Stimulated activated CD8-positive, alpha-beta memory T cell treated with anti-CD3 and anti-CD28 coated beads, Interleukin-15, amount 100 ng/mL, for 48 hours (primary cell): ENCODE measurements at places on chromosomes 1 and 21.

GRCh38 chr1:165629848-165630628 is 996 bp upstream of the MGST3 start:
- no peak for DNase-seq

DNA sequence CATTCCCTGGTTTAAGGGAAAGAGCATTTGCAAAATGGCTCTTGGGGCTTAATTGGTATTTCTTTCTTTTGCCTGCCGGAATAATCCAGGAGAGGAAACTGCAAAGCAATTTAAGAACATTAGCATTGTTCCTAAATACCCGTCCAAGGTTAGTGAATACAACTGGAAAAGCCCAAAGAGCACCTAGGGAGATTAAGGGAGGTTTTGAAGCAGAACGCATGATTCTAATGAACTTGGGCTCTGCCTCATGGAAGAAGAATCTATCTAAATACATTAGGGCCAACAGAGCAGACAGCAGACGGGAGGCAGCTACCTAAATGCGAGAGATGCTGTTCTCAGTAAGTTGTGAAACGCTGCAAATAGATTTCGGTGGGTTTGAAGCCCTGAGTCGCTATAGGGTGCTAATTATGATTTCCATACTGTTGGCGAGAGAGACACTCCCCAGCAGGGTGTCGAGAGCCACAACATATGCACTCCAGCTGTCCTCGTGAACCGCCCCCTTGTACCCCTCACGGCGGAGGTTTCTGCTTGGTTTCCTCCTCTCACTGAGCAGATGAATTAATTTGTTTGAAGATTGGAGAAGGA is 326.7 kb upstream of the CAMK1G start:
- DNase-seq = no peak

DNA sequence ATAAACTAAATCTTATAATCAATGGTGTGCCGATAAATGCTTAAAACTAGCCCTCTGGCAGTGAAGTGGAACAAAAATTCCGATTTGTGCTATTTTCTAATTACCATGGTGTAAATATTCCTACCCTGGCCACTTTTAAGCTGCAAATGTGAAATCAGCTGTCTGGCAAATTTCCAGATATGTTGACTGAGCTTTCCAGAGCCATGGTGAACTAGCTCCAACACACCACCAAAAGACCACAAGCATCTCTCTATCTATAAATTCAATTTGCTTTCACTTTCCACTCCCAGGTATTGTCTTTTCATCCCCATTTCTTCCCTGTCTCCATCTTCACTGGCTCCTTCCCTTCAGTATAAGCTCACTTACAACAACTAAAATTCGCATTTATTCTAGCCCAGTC is 152.3 kb upstream of the RGS18 start:
- DNase-seq = no peak

GRCh38 chr1:3577711-3578432 is 33.4 kb downstream of the MEGF6 start:
- no peak for DNase-seq

GRCh38 chr1:92877081-92877711 is 45.4 kb downstream of the RPL5 start:
- no peak for DNase-seq

GRCh38 chr1:158978730-158979129 is 31.0 kb upstream of the IFI16 start:
- DNase-seq = no peak

DNA sequence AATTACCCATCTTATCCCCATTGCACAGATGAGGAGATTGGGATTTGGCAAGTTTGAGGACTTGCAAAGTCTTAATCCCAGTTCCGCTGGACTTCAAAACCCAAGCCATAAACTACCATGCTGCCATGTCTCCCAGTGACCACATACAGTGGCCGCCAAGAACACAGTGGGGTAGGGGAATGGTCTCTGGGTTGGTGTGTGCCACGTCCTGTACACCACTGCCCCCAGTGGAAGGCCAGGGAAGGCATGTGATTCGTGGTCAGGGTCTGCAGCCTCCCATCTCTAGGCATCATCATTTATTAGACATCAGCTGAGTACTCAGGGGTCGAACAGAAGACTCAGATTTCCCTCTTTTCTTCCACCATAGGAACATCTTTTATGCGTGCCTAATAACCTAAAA is 76.0 kb downstream of the MAN1C1 start:
- no peak for DNase-seq

DNA sequence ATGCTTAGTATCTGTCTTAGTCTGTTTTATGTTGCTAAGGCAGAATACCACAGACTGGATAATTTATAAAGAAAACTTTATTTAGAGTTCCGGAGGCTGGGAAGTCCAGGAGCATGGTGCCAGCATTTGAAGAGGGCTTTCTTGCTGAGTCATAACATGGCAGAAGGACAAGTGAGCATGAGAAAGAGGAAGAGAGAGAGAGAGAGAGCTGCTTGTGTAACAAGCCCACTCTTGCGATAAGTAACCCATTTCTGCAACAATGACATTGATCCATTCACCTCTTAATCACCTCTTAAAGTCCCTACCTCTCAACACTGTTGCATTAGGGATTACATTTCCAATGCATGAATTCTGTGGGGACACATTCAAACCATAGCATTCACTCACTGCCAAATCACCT is 11.7 kb upstream of the MYOCOS start:
- DNase-seq = no peak

- no peak for DNase-seq
Observed at GRCh38 chr1:155913969-155914757, 3.0 kb upstream of the RIT1 start.

DNA sequence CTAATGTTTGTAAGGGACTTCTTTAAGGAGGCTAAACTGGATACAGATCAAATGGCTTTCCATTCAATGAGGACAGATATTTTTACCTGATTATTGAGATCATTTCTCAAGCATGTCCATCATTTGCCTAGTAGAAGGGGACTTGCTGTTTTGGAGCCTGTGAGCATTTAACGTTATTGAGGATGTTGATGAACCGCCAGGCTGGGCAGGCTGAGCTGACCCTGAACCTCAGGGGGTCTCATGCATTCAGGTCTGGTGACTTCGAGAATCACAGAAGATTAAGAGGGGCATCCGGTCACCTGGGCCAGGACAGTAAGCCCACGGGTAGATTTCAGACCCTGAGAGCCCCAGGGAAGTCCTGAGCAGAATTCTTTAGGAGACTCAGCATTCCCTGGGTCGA is 63.1 kb downstream of the BACE2 start:
- no peak for DNase-seq

DNA sequence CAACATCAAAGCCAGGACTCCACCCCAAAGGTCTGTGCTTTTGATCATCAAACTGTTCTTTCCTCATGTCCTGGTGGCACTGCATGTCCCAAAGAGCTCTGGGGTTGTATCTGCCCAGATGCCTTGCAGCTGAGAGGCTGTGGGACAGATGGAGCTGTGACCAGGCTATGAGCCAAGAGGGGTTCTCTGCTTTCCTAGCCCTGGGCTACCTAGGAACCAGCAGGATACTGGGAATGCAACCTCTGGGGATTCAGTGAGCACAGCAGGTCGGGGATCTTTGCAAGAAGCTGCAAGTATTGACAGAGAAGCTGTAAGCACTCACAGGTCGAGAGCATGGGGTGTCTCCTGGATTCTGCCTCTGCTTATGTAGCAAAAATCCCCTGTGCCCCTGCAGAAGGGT is 186.6 kb downstream of the GRIK3 start:
- DNase-seq = no peak

DNA sequence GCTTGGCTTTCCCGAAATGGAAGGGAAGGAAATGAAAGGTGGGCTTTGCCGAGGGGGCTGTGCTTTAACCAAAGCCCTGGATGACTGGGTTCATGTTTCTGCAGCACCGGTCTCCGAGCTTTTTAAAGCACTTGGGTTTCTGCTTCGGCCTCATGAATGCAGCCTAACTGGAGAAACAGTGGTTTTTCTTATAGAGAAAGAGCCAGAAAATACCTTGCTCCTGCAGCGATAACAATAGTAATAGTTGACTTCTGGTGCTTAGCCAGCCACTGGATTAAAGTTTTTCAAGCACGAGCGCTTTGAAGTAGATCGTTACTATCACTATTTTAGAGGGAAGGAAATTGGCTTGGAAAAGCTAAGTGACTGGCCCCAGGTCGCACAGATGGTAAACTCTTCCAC is 500 bp upstream of the DOCK7 start:
- DNase-seq = no peak

- DNase-seq = no peak
Observed at GRCh38 chr1:234970731-234971476, 157.7 kb downstream of the TOMM20 start.

DNA sequence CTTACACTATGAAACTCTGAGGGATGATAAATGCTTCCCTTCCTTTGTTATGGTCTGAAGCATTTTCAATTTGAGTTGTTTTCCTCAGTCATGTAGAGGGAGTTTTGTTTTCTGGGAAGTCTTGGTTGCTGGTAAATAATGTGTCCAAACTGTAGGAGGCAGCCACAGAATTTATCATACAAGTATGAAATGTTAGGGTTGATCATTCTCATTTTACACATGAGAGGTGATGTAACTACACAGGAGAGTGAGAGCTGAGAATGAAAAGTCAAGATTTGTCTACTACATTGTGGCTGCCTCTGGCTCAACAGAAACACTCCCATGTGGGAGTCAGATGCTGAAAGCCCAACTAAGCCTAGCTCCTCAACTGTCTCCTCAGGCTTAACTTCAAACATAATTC is 182.5 kb upstream of the SGIP1 start:
- DNase-seq = no peak

- DNase-seq = no peak
Observed at GRCh38 chr1:179094818-179095217, 12.9 kb downstream of the TOR3A start.

DNA sequence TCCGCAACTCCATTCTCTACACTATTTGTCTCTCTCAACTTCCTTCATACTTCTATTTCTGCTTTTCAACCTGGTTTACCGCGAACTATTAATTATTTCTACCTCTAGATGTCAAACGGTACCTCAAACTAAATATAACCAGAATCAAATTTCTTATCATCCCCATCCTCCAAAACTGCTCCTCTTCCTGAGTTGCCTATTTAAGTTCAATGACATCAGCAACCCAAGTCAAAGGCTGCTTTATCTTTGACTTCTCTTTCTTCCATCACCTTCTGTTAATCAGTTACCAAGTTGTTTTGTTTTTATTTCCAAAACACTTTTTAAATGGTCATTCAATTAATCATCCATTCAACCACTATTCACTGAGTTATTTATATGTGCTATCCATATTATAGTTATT is 171.9 kb downstream of the COL24A1 start:
- no peak for DNase-seq

DNA sequence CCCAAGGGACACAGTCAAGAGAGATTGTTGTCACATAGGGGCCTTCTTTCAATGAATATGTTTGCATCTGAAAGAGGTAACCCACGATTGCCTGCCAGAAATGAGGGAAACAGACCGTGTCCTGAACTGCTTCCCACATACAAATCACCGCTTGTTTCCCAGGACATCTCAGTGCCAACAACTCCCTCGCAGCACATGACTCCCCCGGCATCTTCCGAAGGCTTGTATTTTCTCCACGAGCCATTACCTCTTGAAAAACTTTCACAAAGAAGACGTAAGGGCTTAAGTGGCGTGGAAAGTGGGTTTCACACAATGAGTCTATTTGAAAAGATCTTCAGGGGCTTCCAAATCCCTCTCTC is 31.6 kb upstream of the PDE9A start:
- DNase-seq = no peak

DNA sequence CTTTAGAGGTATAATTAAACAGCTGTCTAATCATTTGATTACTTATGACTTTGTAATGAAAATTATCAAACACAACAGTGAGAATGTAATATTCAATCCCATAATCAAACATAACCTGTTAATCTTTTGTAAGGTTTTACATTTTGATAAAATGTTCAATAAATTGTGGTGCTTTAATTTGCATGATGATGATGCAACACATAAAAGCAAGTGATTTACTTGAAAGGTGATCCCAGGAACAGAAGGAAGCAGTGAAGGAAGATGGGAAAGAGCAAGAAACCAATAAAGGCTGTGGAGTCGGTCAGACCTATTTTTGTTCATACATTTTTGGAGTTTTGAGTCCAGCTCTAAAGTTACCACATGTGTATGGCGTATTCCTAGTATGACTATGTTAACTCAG is 29.6 kb downstream of the ZNF695 start:
- no peak for DNase-seq

DNA sequence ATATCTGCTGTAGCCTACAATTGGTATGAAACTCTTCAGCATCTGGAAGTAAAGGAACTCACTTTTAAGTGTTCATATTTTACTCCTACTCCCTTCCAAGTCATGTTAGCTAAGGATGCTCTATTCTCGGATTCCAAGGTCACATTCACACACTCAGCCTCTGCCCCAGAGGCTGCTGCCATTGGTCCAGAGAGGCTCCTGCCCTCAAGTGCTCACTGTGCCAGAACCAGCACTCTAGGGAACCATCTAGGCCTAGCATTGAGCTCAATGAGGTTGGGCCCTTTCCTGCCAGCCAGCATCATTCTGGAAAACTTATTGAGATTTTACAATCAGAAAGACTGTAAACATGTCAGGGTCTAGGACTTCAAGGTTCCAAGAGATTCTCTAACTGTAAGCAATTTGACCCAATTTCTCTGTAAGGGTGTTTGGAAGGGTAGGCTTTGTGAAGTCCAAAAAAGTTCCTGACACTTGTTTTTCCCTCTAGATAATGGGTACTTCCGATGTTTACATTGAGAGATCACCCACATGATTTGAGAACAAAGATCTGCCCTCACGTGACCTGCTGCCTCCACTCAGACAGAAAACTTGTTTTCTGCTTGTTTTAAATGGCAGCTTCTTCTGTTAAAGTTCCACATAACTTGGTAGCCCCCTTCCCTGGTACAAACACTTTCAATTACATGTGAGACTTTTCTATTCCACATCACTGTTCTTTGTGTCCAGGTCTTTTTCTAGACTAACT is 94.9 kb downstream of the MAB21L3 start:
- DNase-seq = no peak

DNA sequence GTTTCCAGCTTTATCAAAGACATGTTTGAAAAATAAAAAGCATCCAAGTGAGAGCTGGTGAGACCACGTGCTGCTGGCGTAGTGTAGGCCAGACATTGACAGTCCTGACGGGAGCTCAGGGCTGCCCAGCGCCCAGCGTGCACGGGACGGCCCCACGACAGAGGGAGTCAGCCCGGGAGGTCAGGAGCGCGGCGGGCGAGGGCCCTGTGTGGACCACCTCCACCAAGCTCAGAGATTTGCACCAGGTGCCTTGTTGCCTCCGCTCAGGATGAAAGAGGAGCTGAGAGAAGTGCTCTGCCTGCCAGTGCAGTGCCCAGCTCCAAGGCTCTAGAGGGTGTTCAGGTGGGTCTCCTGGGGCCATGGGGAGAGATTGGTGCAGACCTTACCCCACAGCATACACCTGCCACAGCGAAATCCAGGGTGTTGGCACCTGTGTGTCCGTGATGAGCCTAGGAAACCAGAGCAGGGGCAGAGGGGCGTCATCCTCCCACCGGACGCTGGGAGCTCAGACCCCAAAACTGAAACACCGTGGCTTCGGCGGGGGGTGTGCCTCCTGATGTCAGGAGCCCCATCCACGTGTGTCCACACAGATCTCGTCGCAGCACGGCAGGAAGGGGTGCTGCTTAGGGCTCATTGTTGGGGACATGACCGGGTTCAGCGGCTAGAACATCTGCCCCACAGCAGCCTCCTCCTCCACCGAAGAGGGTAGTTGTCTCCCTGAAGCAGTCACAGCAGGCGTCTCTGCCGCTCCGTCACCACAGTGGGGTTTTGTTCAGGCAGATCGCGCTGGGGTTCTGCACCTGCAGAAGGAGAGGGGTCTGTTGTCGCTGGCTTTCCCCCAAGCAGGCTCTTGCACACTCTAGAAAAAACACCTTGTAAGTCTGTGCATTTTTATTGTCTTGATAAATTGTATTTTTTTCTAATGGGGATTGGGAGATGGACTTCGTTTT is 64.2 kb downstream of the POFUT2 start:
- no peak for DNase-seq
